Spleen (tissue), 13 donors: ENCODE measurements at places on chromosomes 3 and 15.
A peak's percentile ranks its signal among the peaks of the same experiment; 100 is the strongest.

DNA sequence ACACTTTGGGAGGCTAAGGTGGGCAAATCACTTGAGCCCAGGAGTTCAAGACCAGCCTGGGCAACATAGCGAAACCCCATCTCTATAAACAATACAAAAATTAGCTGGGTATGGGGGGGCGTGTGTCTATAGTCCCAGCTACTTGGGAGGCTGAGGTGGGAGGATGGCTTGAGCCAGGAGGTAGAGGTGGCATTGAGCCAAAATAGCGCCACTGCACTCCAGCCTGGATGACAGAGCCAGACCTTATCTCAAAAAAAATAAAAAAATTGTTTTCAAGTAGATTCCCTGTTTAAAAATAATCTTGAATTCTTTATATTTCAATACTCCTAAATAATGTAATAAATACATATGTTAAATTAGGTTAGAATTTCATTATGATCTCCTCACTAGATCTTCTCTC, 9.8 kb downstream of the HMCES start:
- DNase-seq, result no peak

- no peak for DNase-seq
Observed at GRCh38 chr3:115102046-115102445, 45.0 kb downstream of the ZBTB20 start.

DNA sequence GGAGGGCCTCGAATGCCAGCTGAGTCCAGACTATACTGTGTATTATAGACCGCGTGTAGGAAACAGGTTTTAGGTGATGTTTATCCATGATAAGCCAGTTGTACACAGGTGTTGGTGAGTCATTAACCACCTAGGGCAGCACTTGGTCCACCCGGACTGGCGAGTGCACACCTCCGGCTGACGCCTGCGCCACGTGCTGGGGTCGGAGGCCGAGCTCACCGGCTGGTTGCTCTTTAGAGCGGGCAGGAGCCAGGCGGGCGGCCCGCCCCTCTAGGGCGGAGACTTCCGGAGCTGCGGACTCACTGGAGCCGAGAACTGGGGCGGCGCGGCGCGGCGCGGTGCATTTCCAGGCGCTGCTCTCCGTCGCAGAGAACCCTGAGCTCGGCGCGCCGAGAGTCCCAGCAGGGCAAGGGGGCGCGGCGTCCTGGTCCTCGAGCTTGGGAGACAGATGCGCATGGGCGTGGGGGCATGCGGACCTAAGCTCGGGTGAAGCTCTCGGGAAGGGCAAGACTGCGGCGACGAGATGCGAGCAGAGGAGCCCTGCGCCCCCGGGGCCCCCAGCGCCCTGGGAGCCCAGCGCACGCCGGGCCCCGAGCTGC, at the start of gene ESYT3:
TSS of gene ESYT3 (plus strand) at position 341 of the 599 bp plus-strand sequence. CDS start at position 524, 183 bp downstream.
- DNase-seq, result no peak

DNA sequence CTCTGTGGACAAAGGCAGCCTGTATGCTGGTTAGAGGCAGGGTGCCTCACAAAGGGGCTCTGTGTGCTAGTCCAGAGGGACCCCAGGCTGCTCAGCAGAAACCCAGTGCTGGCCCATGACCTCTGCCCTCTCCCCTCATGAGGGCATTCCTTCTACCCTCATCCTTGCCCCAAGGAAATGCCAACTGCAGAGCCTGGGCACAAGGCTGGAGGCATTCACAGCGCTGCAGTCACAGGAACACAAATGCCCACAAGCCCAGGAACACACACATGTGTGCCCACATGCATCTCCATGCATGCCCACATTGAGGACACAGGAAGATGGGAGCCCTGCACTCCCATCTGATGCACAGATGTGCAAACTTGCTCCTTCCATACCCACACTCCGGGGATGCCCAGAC, 3.8 kb downstream of the INKA1 start:
- DNase-seq, result no peak

- no peak for DNase-seq
Observed at GRCh38 chr3:13782501-13782900, 97.4 kb downstream of the WNT7A start.

DNA sequence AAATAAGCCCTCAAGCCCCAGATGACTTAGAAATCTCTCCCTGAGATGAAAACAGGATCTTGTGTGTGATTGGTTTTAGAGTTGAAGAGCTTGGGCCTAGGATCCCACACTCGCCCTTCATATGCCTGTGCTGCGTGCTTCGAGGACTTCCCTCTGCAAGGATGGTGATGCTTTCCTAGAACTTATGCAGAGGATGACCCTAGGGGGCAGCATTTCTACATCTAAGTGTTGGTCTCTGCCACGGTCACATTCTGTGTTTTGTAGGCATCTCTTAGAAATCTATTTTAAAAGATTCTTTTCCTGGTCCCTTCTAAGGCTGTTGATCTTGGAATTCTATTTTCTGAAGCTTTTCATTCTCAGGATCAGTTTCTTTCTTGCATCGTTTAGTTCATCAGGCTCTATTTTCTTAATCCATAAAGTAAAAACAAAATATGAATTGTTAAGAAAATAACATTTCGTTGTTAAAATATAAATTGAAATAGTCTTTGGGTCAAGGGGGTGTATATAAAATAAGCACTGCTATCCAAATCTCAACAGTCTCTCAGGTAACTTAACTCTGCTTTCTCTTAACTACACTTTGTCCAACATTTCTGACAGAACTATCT, 45.7 kb downstream of the WDR76 start:
- DNase-seq, result no peak

DNA sequence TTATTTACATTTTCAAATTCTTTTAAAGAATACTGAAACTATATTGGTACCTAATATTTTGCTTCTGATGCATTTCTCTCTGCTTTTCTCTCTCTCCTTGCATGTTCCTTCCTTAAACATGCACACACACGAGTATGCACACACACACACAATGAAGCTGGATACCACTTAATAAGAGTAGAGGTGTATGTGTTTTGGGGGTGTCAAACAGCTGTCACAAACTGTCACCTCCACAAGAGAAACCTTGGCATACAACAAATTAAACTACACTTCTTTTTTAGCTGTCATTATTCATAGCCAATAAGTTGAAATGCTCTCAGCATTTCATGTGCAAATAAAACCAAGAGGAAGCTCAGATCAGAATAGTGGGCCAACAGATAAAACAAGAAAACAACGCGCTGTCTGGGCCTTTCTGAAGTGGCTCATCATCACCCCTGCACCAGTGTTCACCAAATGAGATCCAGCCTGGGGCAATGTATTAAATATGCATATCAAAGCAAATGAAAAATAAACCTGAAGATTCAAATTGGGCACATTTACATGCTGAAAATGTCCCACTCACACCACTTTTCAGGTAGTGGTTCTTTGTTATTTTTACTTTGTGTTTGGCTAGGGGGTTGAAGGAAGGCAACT, 9.7 kb downstream of the MEIS2 start:
- DNase-seq, result no peak

DNA sequence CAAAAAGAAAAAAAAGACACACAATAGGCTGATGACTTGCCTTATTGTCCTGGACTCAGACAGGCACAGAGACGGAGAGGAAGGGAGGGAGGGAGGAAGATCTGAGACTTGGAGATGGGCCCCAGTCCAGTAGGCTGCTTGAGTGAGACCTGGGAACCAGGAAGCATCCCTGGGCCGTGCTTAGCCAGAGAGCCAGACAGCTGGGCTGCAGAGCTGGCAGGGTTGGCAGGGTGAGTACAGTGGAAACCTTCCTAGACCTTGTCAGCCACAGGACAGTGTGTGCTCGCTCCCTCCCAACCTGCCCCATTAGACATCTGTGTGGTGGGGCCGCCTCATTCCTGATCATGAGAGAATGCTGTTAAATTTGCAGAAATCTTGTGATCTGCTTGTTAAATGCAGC, 107.9 kb upstream of the ALDH1A3 start:
- DNase-seq, result peak; percentile 39

DNA sequence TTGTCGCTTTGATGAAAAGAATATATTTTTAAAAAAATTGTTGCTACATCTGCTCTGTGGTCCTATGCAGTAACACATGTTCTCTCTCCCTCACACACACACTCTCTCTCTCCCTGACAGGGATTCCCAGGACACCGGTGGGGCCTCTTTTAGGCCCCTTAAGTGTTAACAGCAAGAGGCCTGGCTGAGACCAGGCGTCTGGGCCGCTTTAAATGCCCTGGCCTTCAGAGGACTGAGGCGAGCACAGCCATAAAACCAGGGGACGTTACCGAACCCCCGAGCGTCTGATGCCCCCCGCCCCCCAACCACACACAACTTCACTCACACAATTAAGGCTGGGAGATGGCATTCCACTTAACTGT, 1.7 kb downstream of the BNC1 start:
- no peak for DNase-seq

DNA sequence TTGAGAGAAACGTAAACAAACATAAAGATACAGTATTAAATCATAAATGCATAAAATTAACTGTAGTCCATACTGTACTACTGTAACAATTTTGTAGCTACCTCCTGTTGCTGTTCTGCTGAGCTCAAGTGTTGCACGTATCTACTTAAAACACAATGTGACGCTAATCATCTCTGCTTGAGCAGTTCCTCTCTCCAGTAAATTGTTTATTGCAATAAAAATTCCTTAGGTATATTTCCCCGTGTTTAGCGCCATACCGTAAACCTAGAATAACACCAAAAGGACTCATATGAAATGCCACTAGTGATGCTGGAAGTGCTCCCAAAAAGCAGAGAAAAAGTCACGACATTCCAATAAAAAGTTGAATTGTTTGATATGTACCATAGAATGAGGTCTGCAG, 152.3 kb downstream of the LRRN1 start:
- DNase-seq, result no peak

- DNase-seq, result no peak
Observed at GRCh38 chr3:186472456-186473008, 71.6 kb downstream of the CRYGS start.

DNA sequence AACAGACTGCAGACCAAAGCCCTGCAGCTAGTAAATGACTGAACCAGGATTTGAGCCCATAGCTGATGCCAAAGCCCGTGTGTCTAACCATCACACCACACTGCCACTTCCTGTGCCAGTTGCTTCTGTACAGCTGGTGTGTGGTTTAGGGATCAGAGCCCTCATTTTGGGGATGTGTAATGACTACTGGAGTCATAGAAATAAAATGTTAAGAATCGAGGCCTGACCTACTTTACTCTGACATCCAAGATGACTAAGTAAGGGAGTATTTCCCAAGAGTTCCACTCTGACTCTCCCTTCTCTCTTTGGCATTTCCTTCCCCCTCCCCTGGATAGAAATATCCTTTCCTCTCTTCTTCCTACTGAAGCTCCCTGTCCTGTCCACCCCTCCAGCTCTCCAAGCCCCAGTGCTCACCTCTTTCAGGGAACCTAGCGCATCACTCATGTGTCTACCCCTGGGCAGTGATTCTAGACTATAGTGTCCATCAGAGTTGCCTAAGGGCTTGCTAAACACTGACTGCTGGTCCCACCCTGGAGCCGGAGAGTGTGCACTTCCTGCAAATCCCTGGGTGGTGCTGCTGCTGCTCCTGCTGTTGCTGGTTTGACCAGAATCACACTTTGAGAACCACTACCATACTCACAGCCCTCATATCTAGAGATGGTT, 53.8 kb downstream of the MGLL start:
- peak; percentile 32 for DNase-seq

GRCh38 chr15:45375836-45376235, 2.5 kb downstream of the GATM start:
- no peak for DNase-seq

GRCh38 chr3:177279118-177279815, 82.0 kb upstream of the TBL1XR1 start:
- no peak for DNase-seq

- DNase-seq, result no peak
Observed at GRCh38 chr3:46065294-46065705, 38.0 kb upstream of the XCR1 start.

DNA sequence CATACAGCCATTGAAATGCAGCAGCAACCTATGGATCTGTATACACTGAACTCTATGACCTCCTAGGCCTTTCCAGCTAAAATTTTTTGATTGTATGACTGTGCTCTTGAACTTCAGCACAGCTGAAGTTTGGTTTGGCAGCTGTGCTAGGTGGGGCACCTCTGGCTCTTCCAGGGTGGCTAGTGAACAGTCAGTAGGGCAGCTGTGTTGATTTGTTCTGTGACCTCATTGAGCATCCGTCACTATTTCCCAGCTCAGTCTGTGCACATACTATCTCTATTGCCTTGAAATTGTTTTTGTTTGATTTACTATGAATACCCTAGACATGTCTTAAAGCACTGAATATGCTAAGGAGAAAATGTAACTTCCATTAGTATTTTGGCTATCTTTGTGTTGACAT, 363.2 kb upstream of the NAALADL2 start:
- DNase-seq, result no peak

GRCh38 chr3:167733961-167734497, 663 bp downstream of the PDCD10 start:
- no peak for DNase-seq

- no peak for DNase-seq
Observed at GRCh38 chr3:30667280-30667651, 60.9 kb downstream of the TGFBR2 start.

DNA sequence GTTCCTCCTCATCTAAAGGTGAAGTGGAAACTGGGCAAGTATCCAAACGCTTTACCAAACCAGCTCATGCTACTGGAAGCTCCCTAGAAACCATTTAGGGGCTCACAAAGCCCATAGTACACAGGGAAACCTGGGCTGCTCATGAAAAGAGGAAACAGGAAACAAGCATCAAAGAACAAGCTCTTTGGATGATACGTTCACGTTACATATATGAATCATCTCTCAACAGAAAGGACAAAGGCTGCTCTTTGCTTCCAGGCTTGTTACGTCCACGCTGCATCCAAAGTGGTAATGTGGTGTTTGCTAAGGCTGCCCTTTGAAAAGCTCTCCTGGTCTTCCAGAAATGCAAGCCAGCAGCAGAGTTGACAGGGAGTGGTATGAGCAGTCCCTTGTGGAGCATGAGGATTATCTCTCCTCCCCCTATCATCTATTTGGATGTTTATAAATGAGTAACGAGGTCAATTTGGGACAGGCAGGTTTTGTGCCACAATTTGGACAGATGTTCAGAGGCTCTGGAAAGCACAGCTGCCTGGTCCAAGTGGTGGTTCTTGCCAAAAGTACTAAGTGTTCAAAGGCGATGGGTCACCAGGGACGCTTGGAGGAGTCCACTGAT, 98.0 kb upstream of the RORA start:
- DNase-seq, result no peak

DNA sequence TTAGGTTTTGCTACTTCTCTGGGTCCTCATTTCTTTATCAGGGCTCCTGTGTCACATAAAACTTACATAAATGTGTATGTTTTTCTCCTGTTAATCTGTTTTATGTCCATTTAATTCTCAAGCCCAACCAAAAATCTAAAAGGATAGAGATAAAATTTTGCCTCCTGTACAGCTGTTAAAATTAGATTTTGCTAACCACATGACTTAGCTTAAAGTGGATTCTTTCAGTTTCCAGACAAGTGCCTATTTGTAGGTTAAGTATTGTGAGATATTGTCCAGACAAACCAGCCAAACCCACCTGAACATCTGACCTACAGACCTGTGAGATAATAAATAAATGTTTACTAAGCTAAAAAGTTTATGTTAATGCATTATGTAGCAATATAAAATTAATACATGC, 465.5 kb downstream of the SI start:
- no peak for DNase-seq

DNA sequence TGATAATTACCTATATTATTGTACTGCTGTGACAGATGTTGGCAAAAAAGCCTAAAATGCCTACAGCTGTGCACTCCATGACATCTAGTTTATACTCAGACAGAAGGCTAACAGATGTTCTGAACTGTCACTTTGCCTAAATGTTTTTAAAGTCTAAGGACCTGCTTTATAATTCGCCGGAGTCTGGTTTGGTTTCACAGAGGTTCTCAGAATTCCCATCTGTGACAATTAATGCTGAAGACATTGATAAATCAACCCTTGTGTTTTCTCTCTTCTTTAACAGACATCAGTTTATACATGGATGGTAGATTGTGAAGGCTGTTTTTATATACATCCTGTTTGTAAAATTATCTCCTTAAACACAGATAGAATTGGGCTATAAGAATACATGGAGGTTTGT, 19.8 kb upstream of the SOX2 start:
- DNase-seq, result no peak
